ENCODE measurements at places on chromosomes 5 and 9.

GRCh38 chr5:113099822-113100221 lies 123.2 kb downstream of the DCP2 start:
- DNase-seq, result no peak

DNA sequence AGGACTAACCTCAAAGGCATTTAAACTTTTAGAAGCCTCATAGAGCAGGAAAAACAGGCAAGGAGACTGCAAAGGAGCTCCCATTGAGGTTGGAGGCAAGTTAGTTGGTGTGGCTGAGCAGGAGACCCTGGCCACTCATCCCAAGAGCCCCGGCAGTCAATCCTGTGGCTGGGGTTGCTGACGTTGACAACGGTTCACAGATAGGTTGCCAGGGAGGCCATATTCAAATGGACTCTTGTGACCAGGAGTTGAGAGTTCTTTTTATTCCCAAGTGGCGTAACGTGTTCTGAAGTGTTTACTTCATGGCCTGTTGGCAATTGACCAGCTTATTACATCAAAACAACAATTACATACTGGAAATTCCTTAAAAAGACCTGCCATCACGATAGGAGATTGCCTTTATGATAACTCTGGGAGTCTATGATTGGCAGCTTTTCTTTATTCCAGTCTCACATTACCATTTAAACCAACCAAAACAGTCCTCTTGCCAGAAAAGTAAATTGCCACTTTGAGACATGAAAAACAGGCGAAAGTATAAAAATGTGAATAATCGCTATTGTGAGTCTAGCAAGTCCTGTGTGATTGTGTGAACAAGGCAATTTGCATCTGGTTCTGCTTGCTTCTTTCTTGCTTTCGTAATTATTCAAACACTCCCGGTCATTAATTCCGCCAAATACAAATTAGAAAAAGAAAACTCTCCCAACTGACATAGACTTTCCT lies 394.9 kb downstream of the MED10 start:
- no peak for DNase-seq

DNA sequence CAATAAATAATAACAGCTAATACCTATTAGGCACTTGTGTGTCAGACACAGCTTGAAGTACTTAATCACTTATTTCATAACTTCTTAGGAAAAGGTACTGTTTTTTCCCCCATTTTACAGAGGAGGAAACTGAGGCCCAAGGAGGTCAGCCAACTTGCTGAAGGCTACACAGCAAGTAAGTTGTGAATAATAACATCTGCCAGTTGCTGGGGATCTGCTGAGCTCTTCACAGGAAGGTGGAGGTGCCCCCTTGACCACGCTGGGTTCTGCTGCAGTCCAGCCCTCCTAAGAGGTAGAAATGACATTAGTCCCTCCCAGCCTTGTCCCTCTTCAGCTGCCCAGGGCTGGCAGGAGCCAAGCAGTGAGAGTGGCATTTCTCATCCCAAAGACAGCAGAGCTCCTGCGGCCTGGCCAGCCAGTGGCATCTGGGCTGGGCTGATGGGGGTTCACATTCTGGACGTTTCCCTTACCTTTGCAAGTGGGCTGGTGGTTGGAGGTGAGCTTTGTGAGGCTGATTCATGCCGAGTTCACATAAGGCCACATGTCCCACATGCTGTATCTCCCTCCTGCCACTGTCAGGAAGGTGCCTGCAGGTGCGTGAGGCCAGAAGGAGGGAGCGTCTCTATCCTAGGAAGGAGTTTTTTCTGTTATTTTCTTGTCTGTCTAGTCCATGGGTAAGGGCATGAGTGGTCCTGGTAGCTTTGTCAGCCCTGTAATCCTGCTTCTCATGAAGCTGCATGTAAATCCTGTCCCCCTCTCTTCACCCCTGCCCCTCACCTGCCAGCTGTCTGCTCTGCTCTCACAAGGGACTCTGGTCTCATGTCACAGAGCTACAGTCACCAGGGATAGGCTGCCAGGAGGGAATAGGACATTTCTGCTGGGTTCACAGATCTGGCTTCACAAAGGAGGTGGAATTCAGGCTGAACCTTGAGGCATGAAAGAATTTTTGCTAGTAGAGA lies 171.7 kb downstream of the MACROH2A1 start:
- DNase-seq, result no peak

- DNase-seq, result peak; percentile 54
Observed at GRCh38 chr9:121278477-121279261, 10.7 kb downstream of the GSN start.

- DNase-seq, result no peak
Observed at GRCh38 chr5:119752921-119753886, 123.8 kb downstream of the FAM170A start.

DNA sequence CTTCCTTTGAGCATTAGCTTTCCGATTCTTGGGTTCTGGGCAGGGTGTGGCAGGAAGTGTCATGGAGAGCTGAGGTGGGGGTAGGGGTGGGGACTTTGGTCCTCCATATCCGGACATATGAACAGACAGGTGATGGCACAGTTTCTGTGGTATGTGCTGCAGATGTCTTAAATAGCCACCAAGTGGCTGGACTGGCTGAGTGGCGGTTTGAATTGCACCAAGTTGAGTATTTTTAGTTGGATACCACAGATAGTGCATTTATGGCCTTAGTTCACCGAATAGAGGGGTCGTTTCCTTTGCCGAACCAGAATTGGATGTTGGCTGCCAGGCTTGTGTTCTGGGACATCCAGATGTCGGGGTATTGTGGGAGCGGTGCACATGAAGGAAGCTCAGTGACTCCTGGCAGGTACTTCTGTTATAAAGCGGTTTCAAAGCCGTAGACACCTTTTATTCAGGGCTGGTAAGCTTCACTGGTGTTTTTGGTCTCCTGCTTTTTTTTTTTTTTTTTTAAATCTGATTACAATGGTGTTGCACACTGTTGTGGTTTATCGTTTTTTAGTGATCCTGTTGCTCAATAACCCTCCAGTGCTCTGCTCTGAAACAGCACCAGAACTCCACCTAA lies 15.1 kb upstream of the TNFAIP8 start:
- DNase-seq, result no peak

GRCh38 chr9:87890837-87891236 lies 8.2 kb downstream of the SPATA31E1 start:
- no peak for DNase-seq

DNA sequence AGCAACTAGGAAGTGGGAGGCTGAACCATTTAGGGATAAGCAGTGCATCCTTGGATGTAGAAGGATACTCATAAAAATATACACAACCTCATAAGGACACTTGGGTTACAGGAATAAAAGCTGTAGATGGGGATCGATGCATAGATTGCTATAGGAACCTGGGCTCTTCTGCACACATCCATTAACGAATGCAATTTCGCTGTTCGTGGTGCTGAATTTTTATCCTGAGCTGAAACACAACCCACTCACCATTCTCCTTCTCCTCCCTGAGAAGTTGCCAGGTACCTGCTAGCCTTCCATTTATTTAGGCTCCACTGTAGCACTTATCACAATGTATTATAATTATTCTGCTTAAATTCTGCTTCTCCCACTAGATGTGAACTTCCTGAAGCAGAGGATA lies 320.6 kb upstream of the BRINP1 start:
- no peak for DNase-seq

DNA sequence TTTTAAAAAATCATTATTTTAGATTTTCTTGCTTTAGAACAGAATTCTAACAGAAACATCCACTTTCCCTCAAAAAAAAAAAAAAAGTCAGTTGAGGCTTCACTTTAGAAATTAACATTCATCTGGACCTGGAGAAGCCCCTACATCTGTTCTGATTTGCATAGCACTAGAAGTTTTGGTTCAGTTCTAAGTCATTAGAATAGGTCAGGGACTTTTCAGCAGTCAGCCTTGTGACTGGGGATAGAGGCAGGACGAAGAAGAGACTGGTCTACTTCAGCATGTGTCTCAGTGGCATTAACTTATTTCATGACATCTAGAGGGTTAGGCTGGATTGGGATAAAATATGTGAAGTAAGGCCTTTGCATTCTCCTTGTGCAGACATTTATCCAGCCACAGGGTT lies 215.8 kb upstream of the DAB2 start:
- no peak for DNase-seq

- no peak for DNase-seq
Observed at GRCh38 chr5:5128766-5129165, 11.4 kb upstream of the ADAMTS16 start.

- no peak for DNase-seq
Observed at GRCh38 chr5:95631991-95632675, 12.2 kb downstream of the GPR150 start.

GRCh38 chr5:90783460-90784333 lies 225.1 kb downstream of the ADGRV1 start:
- DNase-seq, result no peak

DNA sequence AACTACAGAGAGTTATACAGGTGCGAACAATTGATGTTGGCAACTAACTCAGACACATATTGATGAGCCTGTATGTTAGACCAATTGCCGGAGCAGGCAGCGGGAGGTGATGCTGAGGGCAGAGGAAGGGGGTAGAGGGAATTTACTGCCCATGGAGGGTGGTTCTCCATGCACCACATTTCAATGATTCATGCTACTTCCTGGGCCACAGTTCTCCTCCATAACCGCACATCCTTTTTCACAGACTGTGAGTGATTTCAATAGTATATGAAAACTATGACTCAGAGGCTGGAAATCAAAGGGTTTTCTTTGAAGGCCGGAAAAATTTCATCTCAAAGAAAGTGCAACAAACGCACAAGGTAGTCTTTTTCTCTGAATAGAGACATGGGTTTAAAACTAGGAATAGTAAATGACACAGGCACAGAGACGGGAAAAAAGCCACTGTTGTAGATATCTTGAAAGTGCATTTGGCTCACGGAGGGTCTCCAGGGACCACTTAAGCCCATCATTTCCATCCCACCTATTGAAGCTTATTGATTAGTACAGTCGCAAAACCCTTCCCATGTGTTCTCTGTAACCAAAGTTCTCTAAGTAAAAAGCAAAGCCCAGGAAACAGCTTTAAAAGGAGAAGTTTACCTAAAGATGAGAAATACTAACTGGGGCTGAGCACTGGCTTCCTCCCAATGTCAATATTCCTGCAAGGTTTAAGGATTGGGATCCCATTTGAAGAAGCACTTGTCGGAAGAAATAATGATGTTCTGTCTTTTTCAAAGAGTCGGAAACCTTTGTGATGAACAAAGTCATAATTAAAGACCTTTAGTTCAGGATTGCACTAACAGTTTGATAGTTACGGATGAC lies 28.0 kb upstream of the ADAM19 start:
- DNase-seq, result no peak

- no peak for DNase-seq
Observed at GRCh38 chr9:133075925-133076630, 14.3 kb downstream of the CEL start.

All from C1 segment of cervical spinal cord (tissue), 14 donors.